Heart left ventricle (tissue), 16 donors: ENCODE measurements at places on chromosomes 4 and X. TPM values are rescaled to one million over a fixed set of nuclear protein-coding genes. Genes with fewer than 3 reads are reported as not detected.

KLHL34 gene
- polyA plus RNA-seq, result 3.9 TPM

FAM53A gene
- polyA plus RNA-seq, result 0.88 TPM

CD99L2 gene
- 72.9 TPM for polyA plus RNA-seq

ARX gene
- polyA plus RNA-seq, result not detected

ITGB1BP2 gene
- polyA plus RNA-seq, result 90.4 TPM

PRDM5 gene
- 2.1 TPM for polyA plus RNA-seq

ITM2A gene
- 31.0 TPM for polyA plus RNA-seq

BTC gene
- 0.06 TPM for polyA plus RNA-seq

TMEM150C gene
- polyA plus RNA-seq, result 11.3 TPM

MAGEC1 gene
- polyA plus RNA-seq, result not detected

TLR2 gene
- polyA plus RNA-seq, result 1.6 TPM

CXXC4 gene
- 0.58 TPM for polyA plus RNA-seq

DNA sequence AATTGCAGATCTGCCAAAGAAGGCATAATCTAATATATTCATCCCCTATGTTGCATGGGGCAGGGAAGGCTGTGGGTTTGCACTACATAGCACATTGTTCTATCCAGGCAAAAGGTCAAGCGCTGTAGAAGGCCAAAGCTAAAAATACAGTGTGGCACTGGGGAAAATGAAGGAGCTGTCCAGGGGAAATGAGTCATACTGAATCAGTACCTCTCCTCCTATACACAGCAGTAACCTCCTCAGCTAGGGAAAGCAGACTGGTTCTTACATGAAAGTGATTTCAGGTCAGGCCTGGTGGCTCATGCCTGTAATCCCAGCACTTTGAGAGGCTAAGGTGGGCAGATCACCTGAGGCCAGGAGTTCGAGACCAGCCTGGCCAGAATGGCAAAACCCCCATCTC lies 31.0 kb upstream of the SLC25A4 start:
- no peaks in the 10 kb centered on the region for H3K27me3 ChIP-seq
- no peaks in the 10 kb centered on the region for H3K36me3 ChIP-seq
- DNase-seq, result peak; percentile 65

GRCh38 chrX:16160729-16161128 lies 6.6 kb upstream of the MAGEB17 start:
- no peak for DNase-seq
- no peaks in the 10 kb centered on the region for H3K4me1 ChIP-seq
- H3K27ac ChIP-seq, result no peak overlapping the region
- H3K4me3 ChIP-seq, result no peak overlapping the region
- H3K36me3 ChIP-seq, result no peaks in the 10 kb centered on the region

DNA sequence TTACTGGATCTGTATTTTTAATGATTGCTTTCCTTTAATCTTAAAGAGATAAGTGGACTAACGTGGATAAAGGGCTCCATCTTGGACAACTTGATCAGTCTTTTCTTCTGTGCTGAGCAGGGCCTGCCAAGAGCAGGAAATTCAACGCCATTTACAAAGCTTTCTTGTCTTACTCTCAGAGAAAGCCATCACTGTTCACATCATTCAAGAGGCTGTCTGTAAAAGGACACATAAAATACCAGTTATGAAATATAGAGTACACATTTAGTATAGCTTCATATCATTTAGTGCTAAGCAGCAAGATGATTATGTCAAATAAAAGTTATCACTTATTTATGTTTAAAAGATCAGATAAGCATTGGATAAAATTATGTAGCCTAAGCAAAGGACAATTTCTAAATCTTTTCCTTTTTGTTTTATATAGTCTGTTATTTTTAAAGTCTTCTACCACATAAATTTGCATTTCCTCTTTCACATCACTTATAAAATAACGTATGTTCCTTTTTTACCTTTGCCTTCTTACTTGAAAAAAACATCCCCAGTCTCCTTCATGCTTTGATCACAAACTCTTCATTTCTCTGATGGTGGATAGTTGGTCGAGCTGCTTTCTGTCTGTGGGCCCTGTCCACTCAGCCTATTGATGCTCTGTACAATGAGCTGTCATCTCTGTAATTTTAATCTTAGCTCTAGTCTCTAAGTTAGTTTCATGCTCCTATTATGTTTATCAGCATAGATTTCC lies 2.1 kb upstream of the CCNG2 start:
- no peak overlapping the region for H3K27ac ChIP-seq
- H3K4me1 ChIP-seq, result peaks cover 26% of the 10 kb centered on the region
- DNase-seq, result no peak
- H3K27me3 ChIP-seq, result no peaks in the 10 kb centered on the region
- H3K4me3 ChIP-seq, result no peak overlapping the region

- no peak overlapping the region for H3K4me3 ChIP-seq
- H3K27me3 ChIP-seq, result no peaks in the 10 kb centered on the region
- H3K27ac ChIP-seq, result no peak overlapping the region
- DNase-seq, result no peak
- no peaks in the 10 kb centered on the region for H3K36me3 ChIP-seq
These were observed 180.3 kb upstream of the DKK2 start for GRCh38 chr4:107216379-107216778.

GRCh38 chrX:138127314-138127713 lies 561.4 kb downstream of the ZIC3 start:
- no peaks in the 10 kb centered on the region for H3K36me3 ChIP-seq
- no peak for DNase-seq
- H3K4me1 ChIP-seq, result no peaks in the 10 kb centered on the region
- H3K27ac ChIP-seq, result no peak overlapping the region

- H3K4me1 ChIP-seq, result no peaks in the 10 kb centered on the region
- H3K4me3 ChIP-seq, result no peak overlapping the region
- no peak overlapping the region for H3K27ac ChIP-seq
- H3K27me3 ChIP-seq, result peaks cover 4% of the 10 kb centered on the region
These were observed 11.0 kb upstream of the CLDN24 start for GRCh38 chr4:183333202-183333601.

- H3K27me3 ChIP-seq, result no peaks in the 10 kb centered on the region
- no peak overlapping the region for H3K4me3 ChIP-seq
- no peaks in the 10 kb centered on the region for H3K4me1 ChIP-seq
- no peak for DNase-seq
- no peak overlapping the region for H3K27ac ChIP-seq
These were observed 61.9 kb downstream of the TSC22D3 start for GRCh38 chrX:107713543-107714205.

- H3K4me3 ChIP-seq, result no peak overlapping the region
- no peak overlapping the region for H3K27ac ChIP-seq
- H3K27me3 ChIP-seq, result no peaks in the 10 kb centered on the region
- H3K4me1 ChIP-seq, result peaks cover 19% of the 10 kb centered on the region
- H3K36me3 ChIP-seq, result no peaks in the 10 kb centered on the region
These were observed 29.2 kb downstream of the SLAIN2 start for GRCh38 chr4:48370260-48371134.

GRCh38 chr4:4376074-4376473 lies 10.8 kb upstream of the NSG1 start:
- DNase-seq, result no peak
- no peaks in the 10 kb centered on the region for H3K4me1 ChIP-seq
- H3K27ac ChIP-seq, result no peak overlapping the region
- no peak overlapping the region for H3K4me3 ChIP-seq
- no peaks in the 10 kb centered on the region for H3K36me3 ChIP-seq

- H3K27ac ChIP-seq, result no peak overlapping the region
- no peak for DNase-seq
- no peak overlapping the region for H3K4me3 ChIP-seq
- H3K4me1 ChIP-seq, result no peaks in the 10 kb centered on the region
- H3K36me3 ChIP-seq, result no peaks in the 10 kb centered on the region
These were observed 18.0 kb downstream of the FAM9A start for GRCh38 chrX:8783097-8783713.

DNA sequence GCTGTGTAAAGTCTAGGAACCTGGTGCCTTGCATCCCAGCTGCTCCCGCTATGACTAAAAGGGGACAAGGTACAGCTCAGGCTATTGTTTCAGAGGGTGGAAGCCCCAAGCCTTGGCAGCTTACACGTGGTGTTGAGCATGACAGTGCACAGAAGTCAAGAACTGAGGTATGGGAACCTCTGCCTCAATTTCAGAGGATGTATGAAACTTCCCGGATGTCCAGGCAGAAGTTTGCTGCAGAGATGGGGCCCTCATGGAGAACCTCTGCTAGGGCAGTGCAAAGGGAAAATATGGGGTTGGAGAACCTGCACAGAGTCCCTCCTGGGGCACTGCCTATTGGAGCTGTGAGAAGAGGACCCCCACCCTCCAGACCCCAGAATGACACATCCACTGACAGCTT lies 76.6 kb downstream of the DDX60 start:
- H3K27me3 ChIP-seq, result no peaks in the 10 kb centered on the region
- no peak overlapping the region for H3K4me3 ChIP-seq
- H3K36me3 ChIP-seq, result peaks cover 68% of the 10 kb centered on the region
- no peaks in the 10 kb centered on the region for H3K4me1 ChIP-seq

- peaks cover 34% of the 10 kb centered on the region for H3K4me1 ChIP-seq
- H3K27ac ChIP-seq, result no peak overlapping the region
- DNase-seq, result no peak
- no peaks in the 10 kb centered on the region for H3K27me3 ChIP-seq
- no peaks in the 10 kb centered on the region for H3K36me3 ChIP-seq
These were observed 91.4 kb downstream of the ANXA3 start for GRCh38 chr4:78642934-78643333.

GRCh38 chrX:139530550-139530949 lies at the start of gene F9:
Gene F9, plus strand, starts transcription at chrX:139530739. Its CDS starts 26 bp downstream, at chrX:139530765.
- no peaks in the 10 kb centered on the region for H3K36me3 ChIP-seq
- H3K4me1 ChIP-seq, result no peaks in the 10 kb centered on the region
- H3K27me3 ChIP-seq, result no peaks in the 10 kb centered on the region
- DNase-seq, result no peak

GRCh38 chr4:123229286-123229685 lies 167.3 kb upstream of the SPRY1 start:
- no peak overlapping the region for H3K4me3 ChIP-seq
- no peaks in the 10 kb centered on the region for H3K27me3 ChIP-seq
- H3K27ac ChIP-seq, result no peak overlapping the region
- peaks cover 8% of the 10 kb centered on the region for H3K4me1 ChIP-seq
- H3K36me3 ChIP-seq, result no peaks in the 10 kb centered on the region
- no peak for DNase-seq

DNA sequence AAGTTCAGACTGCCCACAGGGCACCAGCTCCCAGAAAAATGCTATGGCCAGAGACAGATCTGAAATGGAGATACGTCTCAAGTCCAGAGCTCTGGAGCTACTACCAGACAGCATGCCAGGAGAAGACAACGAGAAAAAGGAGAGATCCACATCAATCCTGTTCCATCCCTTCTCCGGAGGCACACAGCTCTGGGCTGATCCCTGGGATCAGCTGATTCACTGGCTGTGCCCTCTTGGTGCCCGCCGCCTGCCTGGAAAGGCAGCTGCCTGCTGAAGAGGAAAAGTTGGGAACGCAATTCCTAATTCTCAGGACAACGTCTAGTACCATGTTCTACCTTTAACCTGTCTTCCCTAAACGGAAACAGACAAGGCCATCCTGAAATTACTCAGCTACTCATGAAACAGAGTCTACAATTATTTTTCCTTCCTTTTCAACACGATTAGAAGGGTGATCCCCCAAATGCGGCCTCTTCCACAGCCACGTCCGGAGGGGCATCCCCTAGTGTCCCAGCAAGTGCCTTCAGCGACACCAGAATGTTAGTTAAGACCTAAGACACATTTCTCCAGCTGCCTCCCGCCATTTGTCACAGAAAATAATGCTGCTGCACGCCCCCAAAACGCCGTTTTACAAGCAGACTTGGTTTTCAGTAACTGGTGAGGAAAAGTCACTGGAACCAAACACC lies 2.4 kb downstream of the ZFYVE28 start:
- H3K4me3 ChIP-seq, result peak overlapping the region; percentile 72
- H3K27ac ChIP-seq, result no peak overlapping the region
- peaks cover 39% of the 10 kb centered on the region for H3K4me1 ChIP-seq
- no peak for DNase-seq
- H3K27me3 ChIP-seq, result no peaks in the 10 kb centered on the region

DNA sequence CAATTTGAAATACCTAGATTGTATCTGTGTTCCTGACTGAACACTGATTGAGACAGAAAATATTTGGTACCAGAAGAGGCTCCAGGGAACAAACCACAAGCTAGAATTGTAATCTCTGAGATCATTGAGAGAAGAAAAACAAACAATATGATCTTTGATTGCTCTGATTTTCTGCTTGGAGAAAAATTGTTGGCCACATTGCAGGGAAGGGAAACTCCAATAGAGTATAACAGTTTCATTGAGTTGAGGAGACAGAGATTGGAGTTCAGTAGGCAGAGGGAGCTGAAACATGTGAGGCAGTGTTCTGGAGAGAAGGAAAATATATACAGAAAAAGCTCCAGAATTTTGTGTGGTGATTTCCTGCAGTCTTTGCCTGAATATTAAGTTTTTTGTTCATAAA lies 158.2 kb downstream of the C4orf33 start:
- H3K4me1 ChIP-seq, result no peaks in the 10 kb centered on the region
- H3K36me3 ChIP-seq, result no peaks in the 10 kb centered on the region
